ENCODE measurements at places on chromosomes 2 and 18.

DNA sequence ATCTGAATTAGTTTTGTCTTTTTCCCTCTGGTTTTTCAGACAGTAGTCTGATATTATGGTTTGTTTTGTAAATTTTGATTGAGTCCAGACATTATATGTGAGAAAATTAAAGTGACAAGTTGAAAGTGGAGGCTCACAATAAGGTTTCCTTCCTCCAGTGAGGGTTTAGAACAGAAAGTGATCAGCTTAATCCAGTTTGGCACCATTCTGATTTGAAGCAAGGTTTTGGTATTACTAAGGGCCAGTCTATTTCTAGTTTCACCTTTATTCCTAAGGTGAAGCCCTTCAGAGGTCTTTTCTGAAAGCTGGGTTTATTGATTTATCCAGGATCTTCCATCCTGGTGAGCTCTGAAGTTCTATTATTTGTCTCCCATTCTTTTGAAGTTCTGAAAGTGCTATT, 68.7 kb downstream of the CDC42EP3 start:
- no peak for DNase-seq

GRCh38 chr2:69163109-69163508, 150.1 kb downstream of the ANTXR1 start:
- peak; percentile 81 for DNase-seq

GRCh38 chr2:42569116-42569711, 782 bp downstream of the MTA3 start:
- DNase-seq, result peak; percentile 26

GRCh38 chr18:38940863-38941531, 1375.4 kb upstream of the CELF4 start:
- peak; percentile 39 for DNase-seq

- peak; percentile 73 for DNase-seq
Observed at GRCh38 chr2:226669249-226669648, 130.4 kb downstream of the IRS1 start.

DNA sequence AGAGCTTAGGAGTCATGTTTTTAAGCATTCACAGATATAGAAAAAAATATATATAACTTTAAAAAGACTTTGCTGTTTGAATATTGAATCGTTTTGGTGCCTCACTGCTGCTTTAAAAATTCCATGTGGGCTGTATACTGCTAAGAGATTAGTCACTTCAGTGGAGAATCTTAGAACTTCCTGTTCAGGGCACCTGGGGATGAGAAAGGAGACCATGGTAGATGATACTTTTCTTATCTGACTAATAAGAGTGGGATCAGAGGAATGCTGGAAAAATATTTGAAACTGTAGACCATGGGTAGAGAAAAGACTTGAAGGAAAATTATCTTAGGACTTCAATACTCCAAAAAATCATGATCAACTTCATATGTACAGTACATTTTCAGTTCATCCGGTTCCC, 442.2 kb upstream of the SETBP1 start:
- DNase-seq, result peak; percentile 11

DNA sequence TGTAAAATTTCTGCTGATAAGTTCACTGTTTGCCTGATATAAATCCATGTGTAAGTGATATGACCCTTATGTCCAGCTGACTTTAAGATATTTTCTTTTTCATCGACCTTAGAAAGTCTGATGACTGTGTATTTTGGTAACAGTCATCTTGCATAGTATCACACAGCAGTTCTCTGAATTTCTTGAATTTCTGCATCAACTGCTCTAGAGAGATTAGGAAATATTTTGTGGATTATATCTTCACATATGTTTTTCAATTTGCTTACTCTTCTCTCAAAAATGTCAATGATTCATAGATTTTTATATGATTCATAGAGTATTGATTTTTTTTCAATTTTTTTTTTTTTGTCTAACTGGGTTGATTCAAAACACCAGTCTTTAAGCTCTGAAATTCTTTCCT, 945.3 kb downstream of the TRIB2 start:
- DNase-seq, result peak; percentile 61

DNA sequence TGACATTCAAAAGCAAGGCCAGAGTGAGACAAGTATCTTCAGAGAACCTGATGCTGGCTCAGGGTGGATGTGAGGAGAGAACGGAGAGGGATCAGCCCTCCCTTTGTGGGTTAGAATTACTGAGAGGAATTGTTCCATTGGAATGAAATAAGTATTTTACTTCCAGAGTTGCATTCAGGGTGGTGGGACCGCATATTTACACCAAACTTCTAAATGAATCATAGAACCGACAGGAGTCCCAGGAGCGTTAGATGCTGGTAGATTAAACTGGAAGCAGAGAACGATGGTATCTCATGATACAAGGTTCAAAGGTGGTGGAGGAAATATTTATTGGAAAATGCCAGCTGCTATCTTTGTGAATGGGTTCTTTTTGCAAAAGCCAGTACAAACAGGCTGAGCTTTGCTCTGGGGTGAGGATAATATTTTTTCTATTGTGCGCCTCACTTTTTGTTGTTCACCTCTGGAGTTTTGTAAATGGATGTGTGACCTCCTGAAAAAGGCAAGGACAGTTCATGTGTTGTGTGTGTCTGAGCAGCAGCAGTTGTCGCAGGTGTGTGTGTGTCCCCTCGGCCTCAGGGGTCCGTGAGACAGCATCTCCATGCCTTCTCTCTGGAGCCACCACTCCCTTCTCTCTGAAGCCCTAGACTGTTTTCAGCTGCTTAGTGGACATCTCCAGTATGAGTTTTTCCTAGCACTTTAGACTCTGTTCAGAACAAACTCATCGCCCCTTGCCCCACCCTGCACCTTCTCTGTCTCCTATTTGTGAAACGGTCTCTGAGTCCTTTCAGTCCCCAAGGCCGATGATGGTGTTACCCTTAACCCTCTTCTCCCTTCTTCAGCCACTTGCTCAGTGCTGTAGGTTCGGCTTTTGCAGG, 17.8 kb downstream of the MTCL1 start:
- DNase-seq, result no peak

- DNase-seq, result no peak
Observed at GRCh38 chr18:62611453-62612288, 88.8 kb downstream of the ZCCHC2 start.

- DNase-seq, result no peak
Observed at GRCh38 chr2:214730800-214731407, 78.6 kb downstream of the BARD1 start.

- DNase-seq, result no peak
Observed at GRCh38 chr2:119006441-119006840, 64.4 kb downstream of the MARCO start.

DNA sequence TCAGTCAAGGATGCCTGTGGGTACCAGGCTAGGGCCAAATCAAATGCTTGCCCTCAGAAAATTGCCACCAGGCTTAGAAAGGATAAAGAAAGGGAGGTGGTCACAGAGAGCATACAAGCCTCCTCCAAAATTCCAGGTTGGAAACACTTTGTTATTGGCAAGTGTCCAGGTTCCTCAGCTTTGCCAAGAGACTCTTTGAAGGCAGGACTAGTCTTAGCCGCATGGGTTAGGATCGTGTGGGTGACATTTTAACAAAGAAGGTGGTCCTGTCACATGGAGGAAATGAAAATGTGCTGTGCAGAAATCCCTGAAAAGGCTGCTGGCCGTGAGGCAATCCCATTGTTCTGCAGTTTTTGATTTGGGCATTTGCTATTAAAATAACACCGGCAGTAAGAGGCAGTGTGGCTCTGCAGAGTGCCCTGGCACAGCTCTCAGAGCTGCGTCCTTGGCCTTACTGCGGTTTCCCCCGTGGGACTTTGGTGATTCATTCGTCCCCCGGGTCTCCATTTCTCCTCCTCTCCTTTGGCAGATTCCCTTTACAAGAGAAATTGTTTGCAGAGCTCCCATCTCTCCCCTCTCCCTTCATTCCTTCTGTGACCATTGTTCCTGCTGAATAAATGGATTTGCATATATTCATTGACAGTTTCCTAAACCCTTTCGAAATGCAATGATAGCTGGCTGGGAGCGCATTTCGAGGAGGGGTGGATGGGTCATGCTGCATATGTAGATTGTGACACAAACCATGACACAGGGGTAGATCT, 187.3 kb downstream of the VAPA start:
- DNase-seq, result peak; percentile 41

- no peak for DNase-seq
Observed at GRCh38 chr18:52341103-52341432, 1.1 kb downstream of the DCC start.

DNA sequence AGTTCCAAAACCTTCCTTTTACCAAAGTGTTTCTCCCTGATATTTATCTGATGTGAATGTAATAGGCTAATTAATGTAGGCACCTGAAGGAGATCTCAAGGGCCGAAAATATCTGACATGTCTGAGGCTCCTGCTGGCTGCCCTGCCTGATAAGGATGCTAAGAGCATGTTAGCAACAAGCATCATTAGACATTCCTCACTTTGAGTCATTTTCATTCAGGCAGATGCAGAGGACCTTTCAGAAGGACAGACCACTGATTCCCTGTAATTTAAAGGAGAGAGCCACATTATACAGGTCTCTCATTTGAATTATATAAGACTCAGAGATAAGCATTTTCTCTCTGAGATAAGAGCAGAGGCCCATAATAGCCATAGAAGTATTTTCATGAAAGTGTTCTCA, 222.4 kb upstream of the NCKAP5 start:
- DNase-seq, result no peak

DNA sequence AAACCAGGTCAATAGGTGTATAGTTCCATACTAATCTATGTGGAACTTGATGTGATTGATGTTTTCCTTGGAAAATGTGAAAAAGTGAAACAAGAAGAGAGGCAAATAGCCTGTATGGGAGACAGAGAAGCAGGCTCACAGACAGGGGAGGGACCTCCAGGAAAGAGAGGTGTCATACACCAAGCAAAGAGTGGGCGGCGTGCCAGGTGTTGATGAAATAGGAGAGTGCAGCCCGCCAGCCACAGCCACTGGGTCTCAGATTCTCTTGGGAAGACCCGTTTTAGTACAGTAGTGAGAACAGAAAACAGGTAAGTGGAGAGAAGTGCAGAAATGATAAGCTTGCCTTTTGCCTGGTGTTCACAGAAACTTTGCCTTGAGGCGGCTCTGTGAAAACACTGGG, 301.9 kb downstream of the ZNF407 start:
- no peak for DNase-seq

GRCh38 chr2:46690825-46691224, 211.5 kb downstream of the TMEM247 start:
- peak; percentile 67 for DNase-seq

- no peak for DNase-seq
Observed at GRCh38 chr2:47842846-47843245, 59.9 kb downstream of the MSH6 start.

All from fibroblast of mammary gland (primary cell).